Muscle of leg (tissue), 16 donors: ENCODE measurements at places on chromosomes 13 and 19.

DNA sequence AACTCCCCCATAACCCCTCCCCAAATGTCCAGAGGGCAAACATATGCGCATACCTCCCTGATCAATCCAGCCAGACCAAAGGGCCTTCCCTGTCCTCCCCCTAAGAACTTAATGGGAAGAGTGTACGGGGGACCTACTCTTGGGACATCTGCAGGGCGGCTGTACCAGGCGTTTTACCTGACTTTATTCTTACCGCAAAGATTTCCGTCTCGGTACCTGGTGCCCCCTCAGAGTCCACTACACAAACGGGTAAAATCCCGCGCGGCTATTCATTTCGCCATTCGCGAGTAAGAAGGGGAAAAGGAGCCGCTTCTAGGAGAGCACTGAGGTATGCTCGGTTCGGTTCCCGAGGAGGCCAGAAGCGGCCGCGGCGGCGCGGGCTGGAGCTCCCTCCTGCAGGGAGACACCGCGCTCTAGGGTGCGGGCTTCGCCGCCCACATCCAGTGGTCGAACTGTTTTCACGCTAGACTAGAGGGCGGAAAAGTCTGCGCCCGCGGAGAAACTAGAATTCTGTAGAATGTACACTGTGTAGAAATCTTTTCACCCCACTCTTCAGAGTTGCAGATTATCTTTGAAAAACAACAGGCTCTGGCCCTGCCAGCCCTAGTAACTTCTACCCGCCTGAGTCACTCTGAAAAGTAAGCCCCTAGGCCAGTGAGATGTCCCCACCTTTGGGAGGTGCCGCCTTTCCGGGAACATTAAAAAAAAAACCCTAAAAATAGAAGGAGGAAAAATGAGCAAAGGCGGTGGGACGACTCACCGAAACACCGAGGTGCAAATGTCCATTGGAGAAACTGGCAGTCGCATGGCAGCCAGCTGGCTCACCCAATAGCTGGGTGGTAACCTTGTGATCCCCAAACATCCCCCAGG is 3.8 kb upstream of the TSHZ3 start:
- no peak for DNase-seq

- DNase-seq = peak; percentile 30
Observed at GRCh38 chr19:20247016-20247683, 80.1 kb downstream of the ZNF486 start.

- no peak for DNase-seq
Observed at GRCh38 chr19:7912144-7912696, 2.4 kb upstream of the TGFBR3L start.

DNA sequence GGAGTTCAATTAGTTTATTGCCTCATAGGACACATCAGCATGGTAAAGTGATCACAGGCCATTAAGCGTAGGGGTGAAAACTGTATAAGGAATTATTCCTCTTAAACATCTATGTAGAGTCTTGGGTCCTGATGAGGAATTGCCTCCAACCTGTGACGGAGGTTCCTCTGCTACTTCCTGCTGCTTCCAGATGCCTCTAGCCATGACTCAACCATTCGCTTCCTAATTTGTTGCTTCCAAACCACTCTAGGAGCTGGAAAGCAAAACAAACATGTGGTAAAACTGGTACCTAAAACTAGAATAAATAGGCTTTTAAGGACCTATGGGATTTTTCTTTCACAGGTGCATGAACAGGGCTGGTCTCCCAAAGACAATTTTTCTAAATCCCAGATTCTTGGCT is 253.8 kb downstream of the KLF12 start:
- peak; percentile 21 for DNase-seq

GRCh38 chr19:9039728-9040127 is 29.5 kb upstream of the MUC16 start:
- no peak for DNase-seq

GRCh38 chr19:6229951-6230712 is 49.6 kb downstream of the MLLT1 start:
- no peak for DNase-seq

- DNase-seq = peak; percentile 35
Observed at GRCh38 chr19:7670150-7670783, 1.4 kb downstream of the RETN start.

- DNase-seq = no peak
Observed at GRCh38 chr13:31184451-31184850, 15.3 kb upstream of the B3GLCT start.

DNA sequence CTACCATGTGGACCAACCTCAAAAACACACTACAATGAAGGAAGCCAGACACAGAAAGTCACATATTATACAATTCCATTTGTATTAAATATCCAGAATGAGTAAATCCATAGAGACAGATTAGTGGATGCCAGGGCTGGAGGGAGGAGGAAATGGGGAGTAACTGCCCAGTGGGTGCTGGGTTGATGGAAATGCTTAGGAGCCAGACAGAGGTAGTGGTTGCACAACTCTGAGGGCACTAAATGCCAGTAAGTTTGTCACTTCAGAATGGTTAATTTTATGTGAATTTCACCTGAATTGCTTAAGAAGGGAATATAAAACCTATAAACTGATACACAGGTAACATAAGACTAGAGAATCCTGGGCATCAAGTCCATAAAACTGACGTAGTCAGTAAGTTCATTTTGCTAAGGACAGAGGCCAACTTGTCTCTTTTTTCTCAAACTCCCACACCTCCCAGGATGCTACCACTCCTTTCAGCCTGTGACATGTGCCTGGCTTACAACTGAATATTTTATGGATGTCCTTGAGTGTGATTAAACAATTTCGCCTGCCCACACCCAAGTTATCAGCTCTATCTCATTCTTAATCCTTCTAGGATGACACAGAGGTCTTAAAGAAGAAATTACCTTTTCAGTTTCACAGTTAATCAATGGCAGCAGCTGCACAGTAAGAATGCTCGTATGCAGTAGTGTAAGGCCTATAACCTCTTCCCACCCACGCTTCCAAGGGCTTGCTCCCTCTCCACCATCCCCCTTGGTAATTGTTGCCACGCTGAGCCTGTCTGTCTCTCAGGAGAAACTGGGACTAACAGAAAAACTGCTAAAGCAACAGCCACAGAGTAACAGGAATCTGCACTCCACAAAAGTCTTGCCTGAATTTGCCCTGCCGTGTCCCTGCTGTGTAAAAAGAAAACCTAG is 5.9 kb upstream of the MLNR start:
- no peak for DNase-seq

DNA sequence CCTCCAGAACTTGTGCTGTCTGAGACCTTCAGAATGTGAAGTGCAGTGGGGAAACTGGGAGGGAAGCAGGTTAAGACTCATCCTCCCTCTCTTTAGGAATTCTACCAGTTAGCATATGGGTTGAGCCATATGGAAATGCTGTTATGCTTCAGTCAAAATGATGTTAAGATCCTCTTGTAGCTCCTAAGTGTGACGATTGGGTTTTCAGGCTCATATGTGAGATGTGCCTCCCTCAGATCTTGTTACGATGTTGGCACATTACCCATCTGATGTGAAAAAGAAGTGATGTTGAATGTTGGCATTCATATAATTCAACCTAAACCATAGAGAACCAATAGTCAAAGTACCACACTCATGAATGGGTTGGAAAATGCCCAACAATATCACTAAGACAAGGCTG is 67.8 kb upstream of the IPO5 start:
- no peak for DNase-seq

- DNase-seq = no peak
Observed at GRCh38 chr19:4654437-4655361, 15.4 kb downstream of the TNFAIP8L1 start.

DNA sequence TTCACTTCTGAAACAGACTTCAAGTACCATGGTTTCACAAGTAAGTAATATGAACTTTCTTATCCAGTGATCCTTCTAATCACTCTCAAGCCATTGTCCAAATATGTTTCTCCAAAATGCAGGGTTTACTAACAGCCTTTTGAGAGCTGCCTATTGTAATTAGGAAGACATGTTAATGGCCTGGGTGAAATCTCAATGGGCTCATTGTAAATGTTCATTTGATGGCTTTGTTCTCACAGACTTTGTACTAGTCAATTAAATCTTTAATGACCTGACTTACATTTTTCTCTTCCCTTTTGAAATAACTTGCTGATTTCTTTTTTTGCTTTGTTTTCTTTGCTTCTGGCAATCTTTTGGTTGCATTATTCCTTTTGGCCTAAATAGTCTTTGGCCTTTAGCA is 444.8 kb downstream of the LIG4 start:
- no peak for DNase-seq

GRCh38 chr19:2255982-2256685 is at the start of gene JSRP1:
JSRP1 (minus strand) TSS chr19:2256417; CDS start chr19:2255314, 1,103 bp downstream.
- DNase-seq = peak; percentile 91

DNA sequence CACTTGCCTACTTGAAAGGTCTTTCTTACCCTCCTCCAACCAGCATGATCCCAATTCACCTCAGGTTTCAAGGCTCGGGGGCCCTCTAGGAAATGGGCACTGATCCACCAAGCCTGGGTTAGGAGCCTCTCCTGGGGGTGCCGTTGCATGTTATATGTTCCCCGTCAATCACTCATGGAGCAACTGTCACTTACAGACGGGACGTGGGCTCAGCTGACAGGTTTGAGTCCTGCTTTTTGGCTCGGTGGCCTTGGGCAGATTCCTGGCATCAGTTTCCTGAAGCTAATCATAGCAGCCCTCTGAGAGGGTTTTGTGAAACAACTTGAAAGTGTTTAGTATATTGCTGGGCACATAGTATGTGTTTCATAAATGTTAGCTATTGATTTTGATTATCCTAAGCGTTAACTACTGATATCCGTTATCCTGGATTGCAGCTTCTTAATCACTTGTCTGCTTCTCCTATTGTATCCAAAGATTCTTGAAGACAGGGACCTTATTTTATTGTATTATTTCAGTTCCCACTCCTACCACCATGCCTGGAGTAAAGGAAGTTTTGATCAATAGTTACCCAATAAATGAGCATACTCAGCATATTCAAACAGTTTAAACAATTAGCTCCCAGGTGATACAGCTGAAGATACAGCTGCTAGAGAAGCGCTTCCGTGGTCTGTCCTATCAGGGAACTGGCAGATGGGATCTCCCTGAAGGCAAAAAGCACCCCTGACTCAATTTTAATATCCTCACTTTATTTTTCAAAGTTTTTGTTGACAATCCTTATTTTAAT is 57.9 kb downstream of the RFC3 start:
- DNase-seq = peak; percentile 68

DNA sequence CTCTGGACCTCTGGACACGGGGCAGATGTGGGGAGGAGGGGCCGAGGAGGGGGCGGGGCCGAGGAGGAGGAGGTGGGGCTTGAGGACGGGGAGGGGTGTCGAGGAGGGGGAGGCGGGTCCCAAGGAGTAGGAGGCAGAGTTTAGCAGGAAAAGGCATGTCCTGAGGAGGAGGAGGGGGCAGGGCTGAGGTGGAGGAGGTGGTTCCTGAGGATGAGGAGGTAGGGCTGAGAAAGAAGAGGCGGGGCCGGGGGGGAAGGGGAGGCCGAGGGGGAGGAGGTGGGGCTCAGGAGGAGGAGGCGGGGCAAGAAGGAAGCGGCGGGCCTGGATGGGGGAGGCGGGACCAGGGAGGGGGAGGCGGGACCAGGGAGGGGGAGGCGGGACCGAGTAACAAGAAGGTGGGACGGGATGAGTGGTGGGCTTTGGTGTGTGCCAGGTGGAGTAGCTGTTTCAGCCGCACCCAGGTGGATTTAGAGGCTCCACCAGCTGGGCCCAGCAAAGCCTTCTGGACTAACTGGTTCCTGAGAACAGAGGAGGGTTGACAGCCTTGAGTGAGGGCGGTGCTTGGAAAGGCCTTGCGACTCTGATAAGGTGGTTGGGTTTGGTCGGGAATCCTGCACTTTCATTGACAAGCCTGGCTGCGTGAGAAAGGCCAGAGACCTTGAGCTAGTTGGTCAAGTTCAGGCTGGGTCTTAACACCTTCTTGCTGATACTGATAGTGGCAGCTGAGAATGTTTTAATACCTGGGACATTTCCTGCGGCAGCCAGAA is 7.7 kb downstream of the TECR start:
- DNase-seq = peak; percentile 57

GRCh38 chr13:112444416-112445399 is 68.6 kb downstream of the SPACA7 start:
- no peak for DNase-seq

GRCh38 chr13:48400850-48401291 is 12.0 kb downstream of the LPAR6 start:
- DNase-seq = peak; percentile 53

DNA sequence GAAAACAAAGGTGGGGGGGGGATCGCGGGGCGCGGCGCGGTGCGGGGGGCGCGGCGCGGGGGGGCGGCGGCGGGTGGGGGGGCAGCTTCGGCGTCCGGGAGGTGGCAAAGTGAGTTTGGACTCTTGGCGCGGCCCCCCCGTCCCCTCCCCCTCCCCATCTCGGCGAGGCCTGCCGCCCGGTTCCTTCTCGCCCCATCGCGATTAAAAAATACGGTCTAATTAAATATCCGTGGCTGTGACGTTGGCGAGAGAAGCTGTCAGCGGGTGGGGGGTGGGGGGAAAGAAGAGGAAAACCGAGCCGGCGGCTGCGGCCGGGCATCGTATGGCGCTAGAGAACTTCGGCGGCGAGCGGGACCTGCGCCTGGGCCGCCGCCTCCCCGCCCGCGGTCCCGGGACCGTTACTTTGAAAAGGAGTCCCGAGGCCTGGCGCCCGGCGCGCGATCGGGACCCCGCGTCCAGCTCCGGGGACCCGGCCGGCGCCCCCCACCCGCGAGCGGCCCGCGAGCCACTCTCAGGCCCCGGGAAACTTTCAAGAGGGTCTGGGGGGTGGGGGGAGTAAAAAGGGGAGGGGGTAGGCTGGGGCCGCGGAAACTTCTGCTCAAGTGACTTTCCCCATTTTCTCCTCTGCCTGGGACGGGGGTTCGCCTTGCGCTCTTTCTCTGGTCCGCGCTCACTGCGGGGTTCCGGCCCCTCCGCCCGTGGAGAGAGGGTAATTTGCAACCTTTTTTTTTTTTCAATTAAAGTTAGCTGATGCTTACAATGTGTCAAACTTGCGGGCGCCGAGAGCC is 146.3 kb upstream of the ZNF536 start:
- DNase-seq = peak; percentile 20

DNA sequence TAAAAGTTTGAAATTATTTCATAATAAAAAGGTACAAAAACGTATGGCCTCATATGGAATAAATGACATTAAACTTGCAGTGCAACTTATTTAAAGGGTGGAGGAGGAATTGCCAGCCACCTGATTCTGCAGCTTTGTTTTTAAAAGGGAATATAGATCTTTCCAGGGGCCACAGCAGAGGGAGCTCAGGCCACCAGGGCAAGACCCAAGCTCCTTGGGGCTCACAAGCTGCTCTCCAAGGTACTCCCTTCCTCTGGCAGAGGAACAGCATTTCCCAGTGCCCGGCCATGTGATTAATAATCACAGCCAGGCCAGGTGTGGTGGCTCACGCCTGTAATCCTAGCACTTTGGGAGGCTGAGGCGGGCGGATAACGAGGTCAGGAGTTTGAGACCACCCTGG is 6.2 kb downstream of the ACOD1 start:
- DNase-seq = no peak

DNA sequence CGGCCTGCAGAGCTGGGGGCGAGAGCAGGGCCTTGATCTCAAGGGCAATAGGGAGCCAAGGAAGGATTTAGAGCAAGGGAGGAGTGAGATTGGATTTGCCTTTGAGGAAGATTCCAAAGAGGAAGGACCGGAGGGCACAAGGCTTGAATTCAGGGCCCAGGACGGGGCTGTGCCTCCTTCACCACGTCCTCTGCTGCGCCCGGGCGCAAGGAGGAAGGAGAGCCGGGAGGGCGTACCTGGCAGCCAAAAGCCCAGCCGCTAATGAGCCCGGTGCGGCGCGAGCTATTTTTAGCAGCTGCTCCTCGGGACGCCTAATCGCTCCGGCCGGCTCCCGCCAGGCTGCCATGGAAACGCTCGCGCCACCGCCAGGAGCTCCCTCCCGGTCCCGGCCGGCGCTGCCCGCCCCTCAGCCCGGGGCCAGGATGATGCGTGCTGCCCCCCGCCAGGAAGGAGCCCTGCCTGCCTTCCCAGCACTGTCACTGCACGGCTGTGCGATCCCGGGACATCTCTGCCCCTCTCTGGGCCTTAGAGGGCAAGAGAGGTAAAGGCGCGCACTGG is 31.3 kb downstream of the TINCR start:
- DNase-seq = peak; percentile 81
